ENCODE measurements at places on chromosomes 5 and 9.
A peak's percentile ranks its signal among the peaks of the same experiment; 100 is the strongest.

GRCh38 chr5:33401482-33402390, 39.0 kb upstream of the TARS1 start:
- no peak for DNase-seq

- no peak for DNase-seq
Measured at GRCh38 chr9:34220218-34220617, 41.4 kb downstream of the UBAP1 start.

DNA sequence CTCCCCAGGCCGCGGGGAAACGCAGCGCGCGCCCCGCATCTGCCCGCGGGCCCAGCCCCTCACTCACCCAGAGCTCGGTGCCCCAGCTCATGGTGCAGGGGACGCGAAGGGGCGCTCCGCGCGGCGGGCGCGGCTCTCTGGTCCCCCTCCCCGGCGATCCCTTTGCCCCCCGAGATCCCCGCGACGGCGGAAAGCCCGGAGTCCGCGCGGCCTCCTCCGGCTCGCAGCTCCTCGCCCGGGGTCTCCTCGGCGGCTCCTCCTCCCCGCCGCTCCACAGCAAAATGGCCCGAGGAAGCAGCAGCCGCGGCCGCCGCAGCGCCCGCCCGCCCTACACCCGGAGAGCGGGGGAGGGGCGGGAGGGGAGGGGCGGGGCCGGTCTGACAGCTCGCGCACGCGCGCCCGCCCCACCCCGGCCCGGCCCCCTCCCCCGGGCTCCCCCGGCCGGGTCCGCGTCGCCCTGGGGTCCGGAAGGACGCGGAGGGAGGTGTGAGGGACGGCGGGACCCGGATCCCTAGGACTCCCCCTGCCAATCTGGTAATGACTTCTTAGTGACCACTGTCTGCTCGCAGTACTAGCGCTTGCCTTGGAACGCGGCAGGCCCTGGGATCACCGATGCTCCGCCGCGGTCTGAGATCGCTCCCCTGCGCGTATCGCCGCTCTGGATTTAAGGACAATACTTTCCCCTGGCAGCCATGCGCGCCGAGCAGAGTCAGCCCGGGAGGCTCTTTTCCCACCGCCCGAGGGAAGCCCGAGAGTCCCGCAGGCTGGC, at the start of gene FNBP1:
Gene FNBP1, minus strand, starts transcription at position 305 of the 769 bp plus-strand sequence. Its CDS starts 214 bp downstream, at position 91.
- DNase-seq, result peak; percentile 62

GRCh38 chr5:95070453-95070852, 214.4 kb downstream of the MCTP1 start:
- no peak for DNase-seq

DNA sequence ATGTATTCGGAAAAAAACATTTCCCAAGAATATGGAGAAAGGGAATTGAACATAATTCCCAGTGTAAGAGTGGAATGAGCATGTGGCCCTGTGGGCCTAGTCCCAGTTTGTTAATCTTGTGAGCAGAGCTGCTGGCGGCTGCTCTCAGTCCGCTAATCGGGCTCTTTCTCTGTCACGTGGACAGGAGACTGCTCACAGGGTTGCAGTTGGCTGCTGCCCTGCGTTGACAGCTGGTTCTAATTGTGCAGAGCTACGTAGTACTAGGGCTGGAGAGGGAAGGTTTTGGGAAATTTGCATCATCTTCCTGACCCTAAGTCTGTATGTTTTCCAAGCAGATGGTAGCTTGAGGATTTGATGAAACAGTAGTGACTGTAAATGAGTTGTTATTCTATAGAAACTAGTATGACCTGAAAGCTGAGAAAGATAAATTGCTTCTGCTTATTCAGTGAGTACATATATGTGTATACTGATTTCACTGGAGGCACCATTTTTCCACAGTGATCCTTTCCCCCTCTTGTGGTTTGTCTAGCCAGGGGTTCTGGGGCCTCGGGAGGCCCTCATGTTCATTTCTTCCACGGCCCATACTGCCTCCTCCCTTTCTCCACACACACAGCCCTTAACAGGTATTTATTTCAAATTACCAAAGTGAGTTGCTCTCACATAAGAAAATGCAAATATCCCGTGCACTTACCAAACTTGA, 100.6 kb downstream of the ANGPTL2 start:
- DNase-seq, result peak; percentile 4

DNA sequence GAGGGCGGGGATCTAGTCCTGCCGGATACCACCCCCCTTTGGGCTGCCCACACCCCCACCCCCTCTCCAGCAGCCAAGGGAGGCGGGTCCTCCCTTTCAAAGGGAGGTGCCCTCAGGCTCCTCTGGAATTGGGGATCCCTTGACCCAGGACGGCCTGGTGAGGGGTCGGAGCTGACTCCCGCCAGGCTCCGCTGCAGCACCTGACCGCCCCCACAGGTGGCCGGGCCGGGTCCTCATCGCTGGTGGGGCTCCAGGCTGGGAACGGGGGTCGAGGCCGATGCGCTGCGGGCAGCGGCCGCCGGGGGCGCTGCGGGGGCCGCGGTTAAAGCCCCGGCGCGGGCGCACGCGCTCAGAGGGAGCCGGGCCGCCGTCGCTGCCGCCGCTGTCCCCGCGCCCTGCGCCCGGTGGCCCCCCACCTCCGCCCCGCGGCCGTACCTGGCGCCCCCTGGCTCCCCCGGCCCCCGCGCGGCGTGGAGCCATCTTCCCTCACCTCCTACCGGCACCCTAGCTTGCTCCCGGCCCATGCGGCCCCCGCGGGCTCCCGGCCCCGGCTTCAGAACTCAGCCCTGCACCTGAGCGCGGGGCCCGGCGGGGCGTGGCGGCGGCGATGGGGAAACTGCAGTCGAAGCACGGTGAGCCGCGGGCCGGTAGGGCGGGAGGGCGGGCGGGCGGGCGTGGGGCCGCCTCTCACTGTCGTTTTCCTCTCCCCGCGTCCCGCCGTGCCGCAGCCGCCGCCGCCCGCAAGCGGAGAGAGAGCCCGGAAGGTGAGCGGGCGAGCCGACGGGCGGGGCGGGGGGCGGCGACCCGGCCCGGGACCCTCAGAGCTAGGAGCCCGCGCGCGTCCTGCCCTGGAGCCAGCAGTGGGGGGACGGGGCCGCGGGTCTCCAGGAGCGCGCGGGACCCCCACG, at the start of gene NKD2:
Gene NKD2, plus strand, starts transcription at position 352 of the 908 bp plus-strand sequence. Its CDS starts 256 bp downstream, at position 608.
- peak; percentile 23 for DNase-seq

GRCh38 chr5:116564312-116564711, 10.3 kb downstream of the SEMA6A start:
- DNase-seq, result no peak

DNA sequence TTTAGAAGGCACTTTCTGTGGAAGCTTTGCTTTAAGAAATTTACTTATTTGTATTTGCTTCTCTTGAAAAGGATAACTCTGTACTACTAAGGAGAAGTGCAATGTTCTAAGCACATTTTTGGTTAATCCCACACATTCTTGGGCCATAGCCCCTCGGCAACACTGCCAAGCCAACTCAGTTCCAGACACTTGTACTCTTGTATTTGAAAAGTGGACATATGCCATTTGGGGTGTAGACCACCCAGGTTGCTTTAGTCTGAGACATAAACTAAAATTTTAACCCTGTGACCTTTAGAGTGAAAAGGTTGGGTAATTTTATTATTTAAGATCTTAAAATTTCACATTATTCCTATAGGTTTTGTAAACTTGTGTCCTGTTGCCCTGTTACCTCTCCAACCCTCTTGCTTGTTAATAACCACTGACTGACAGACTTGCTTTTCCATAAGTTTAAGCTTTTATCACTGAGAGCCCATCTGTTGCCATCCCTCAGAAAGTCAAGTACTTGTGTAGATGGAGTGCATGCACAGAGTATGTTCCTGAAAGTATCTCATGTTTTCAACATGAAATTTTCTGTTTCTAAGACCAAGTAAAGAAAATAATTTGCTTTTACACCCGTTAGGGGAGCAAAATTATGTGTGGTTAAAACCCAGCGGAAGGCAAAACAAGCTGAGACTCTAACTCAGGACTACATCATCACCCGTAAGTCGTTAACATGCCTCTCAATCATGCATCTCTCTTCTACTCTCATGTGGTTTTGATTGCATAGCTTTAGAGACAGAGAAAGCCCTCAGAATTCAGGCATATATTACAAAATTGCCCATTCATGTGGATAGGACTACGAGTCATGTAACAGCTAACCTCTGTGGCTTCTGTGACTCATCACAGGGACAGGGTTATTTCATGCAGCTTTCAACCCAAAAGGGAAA, 117.3 kb downstream of the GDNF start:
- no peak for DNase-seq

DNA sequence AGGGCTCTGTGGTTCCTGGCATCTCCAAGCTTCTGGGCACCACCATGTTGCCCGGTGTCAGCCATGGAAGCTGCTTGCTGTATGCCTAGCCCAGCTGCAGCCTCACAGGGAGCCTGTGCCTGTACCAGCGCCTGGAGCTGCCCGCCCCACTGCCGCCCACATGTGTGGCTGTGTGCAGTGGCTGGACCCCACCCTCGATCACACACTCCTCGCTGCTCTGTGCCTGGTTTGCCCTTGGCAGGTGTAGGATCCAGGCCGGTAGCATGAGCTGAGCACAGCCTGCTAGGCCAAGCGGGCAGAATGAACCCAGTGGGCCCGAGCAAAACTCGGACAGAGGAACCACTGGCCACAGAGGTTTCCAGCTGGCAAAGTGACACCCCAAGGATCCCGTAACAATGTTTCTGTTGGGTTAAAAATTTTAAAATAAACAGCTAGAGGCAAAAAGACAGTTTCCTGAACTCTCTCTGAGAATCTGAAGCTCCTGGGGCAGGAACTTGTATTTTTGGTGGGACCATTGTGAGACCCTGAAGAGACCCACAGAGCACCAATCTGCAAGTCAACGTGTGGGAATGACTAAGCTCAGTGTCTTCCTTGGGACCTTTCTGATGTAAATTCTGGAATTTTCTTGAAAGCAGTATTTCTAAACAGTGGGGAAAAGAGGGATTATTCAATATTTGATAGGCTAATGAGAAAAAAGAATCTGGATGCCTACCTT, 73.1 kb upstream of the CCDC112 start:
- DNase-seq, result no peak

DNA sequence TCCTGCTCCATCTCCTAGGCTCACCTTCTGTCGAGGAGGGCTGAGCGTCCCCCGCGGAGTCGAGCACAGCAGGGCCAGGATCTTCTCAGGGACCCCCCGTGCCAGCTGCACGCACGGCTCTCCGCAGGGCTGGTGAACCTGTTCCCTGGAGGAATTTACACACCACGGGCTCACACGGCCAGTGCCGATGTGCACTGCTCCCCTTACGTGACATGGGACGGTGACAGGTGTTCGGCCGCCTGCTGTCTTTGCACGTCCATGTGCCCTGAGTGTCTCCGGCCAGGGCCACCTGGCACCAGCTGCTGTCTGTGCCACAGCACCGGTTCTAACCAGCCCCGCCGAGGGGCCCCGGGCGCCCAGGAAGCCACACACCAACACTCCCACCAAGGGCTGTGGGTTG, 8.7 kb upstream of the AGPAT2 start:
- DNase-seq, result no peak

GRCh38 chr5:53418826-53419658, 61.4 kb upstream of the FST start:
- no peak for DNase-seq

- no peak for DNase-seq
Measured at GRCh38 chr9:116279230-116279629, 125.6 kb downstream of the PAPPA start.

- no peak for DNase-seq
Measured at GRCh38 chr5:104611135-104611767, 1048.7 kb upstream of the NUDT12 start.

- no peak for DNase-seq
Measured at GRCh38 chr9:130092910-130093309, 39.2 kb downstream of the GPR107 start.

Data from NCI-H2227 treated with DMSO at 0.1 percent for 48 hours (cell line).